ENCODE measurements at places on chromosomes 4 and X.

- no peak for DNase-seq
Observed at GRCh38 chr4:187767687-187768086, 227.9 kb upstream of the ZFP42 start.

GRCh38 chr4:158782551-158783360, 13.9 kb downstream of the FNIP2 start:
- DNase-seq: no peak

- no peak for DNase-seq
Observed at GRCh38 chr4:143961075-143961474, 55.7 kb upstream of the GYPE start.

DNA sequence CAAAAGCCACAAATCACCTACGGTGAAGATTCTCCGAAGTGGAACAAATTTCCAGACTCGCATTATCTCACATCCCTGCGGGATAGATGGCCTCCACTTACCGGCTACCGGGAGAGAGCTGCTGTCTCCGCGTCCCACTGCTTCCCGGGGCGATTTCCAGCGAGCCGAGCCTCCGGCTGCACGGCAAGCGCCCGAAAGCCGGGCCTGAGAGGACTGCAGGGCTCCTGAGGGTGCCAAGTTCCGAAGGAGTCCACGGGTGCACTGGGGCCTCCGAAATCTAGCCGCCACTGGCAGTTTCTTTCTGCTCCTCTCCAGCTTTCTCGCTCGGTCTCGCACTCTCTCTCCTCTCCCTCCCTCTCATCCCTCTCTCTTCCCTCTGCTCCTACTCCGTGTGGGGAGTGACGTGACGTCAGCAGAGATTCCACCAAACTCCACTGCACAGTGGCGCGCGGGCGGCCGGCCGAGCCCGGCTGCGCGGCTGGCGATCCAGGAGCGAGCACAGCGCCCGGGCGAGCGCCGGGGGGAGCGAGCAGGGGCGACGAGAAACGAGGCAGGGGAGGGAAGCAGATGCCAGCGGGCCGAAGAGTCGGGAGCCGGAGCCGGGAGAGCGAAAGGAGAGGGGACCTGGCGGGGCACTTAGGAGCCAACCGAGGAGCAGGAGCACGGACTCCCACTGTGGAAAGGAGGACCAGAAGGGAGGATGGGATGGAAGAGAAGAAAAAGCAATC, 14.0 kb upstream of the PITX2 start:
- DNase-seq: peak; percentile 72

- DNase-seq: no peak
Observed at GRCh38 chrX:72100824-72101351, 30.8 kb downstream of the RTL5 start.

DNA sequence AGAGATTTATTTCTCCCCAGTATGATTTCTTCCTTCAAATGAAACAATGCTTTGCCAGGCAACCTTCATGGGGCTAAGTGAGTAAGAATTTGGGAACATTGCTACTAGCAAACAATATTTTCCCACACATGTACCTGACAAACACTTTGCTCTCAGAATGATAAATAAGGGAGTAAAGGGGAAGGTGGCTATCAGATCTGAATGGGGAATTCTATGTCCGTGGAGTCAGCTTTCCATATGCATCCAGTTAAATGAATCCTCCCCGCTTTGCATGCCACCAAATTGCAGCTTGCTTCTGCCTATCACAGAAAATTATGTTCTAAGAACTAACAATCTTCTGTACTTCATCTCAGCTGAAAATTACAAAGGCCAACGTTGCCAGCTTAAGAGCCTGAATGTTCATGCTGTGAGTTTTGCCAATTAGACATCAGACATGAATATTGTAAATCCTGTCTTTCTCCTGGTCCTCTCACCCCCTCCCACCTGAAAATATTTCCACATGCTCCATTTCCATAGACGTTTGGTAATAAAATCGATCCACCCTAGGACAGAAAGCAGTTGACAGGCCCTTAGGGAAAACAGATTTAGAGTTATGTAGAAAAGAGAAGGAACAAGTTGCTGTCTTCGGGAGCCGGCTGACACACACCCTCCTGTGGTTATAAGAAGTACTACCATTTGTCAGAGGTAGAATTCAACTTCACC, 6.3 kb downstream of the MEPE start:
- peak; percentile 56 for DNase-seq

DNA sequence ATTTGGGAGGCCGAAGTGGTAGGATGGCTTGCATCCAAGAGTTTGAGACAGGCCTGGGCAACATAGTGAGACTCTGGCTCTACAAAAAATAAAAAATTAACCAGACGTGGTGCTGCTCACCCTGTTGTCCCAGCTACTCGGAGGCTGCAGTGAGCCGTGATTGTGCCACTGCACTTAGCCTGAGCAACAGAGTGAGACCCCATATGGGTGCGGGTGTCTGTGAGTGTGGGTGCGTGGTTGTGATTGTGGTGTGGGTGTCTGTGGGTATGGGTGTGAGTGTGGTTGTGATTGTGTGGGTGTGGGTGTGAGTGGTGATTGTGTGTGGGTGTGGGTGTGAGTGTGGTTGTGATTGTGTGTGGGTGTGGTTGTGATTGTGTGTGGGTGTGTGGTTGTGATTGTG, 114.6 kb downstream of the UBE2K start:
- no peak for DNase-seq

DNA sequence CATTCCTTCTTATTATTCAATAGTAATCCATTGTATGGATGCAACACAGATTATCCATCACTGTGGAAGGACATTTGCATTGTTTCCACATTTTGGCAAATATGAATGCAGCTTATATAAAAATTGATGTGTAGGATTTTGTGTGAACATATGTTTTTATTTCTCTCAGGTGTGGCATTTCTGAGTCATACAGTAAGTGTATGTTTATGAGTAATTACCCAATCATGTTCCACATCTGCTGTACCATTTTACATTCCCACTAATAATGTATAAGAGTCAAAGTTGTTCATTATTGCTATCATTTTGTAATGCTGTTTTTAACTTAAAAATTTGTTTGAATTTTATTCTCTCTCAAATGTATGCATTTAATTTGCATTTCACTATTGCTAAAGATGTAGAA, 25.5 kb downstream of the MAGEA4 start:
- DNase-seq: peak; percentile 4

GRCh38 chr4:138263247-138263816, 21.2 kb upstream of the SLC7A11 start:
- DNase-seq: peak; percentile 58

DNA sequence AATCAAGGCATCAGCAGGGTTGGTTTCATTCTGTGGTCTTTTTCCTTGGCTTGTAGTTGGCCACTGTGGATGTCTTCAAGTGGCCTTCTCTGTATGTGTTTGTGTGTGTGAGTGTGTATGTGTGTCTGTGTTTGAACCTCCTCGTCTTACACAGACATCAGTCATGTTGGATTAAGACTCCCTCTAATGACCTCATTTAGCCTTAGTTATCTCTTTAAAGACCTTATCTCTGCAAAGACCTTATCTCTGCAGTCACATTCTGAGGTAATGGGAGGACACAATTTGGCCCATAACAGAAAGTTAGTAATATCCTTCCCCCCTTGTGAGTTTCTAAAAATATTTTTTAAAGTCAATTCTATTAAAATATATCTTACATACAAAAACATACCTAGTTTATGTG, 126.7 kb downstream of the EMCN start:
- no peak for DNase-seq

DNA sequence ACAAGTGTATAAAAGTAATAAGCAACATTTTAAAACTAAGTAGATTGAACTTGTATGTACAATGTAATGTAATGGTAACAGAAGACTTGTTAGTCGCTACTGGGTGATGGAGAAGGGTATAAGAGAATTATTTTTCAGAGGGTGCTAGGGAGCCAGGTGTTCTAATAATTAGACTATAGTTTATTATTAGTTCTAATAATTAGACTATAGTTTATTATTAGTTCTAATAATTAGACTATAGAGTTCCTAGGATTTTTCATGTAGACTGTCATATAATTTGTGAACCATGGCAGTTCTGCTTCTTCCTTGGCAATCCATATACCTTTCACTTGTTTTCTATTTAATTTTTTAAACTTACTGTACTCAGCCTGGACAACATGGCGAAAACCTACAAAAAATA, 117.3 kb upstream of the TSPAN5 start:
- no peak for DNase-seq

GRCh38 chrX:143674926-143675325, 39.0 kb upstream of the SLITRK4 start:
- no peak for DNase-seq

DNA sequence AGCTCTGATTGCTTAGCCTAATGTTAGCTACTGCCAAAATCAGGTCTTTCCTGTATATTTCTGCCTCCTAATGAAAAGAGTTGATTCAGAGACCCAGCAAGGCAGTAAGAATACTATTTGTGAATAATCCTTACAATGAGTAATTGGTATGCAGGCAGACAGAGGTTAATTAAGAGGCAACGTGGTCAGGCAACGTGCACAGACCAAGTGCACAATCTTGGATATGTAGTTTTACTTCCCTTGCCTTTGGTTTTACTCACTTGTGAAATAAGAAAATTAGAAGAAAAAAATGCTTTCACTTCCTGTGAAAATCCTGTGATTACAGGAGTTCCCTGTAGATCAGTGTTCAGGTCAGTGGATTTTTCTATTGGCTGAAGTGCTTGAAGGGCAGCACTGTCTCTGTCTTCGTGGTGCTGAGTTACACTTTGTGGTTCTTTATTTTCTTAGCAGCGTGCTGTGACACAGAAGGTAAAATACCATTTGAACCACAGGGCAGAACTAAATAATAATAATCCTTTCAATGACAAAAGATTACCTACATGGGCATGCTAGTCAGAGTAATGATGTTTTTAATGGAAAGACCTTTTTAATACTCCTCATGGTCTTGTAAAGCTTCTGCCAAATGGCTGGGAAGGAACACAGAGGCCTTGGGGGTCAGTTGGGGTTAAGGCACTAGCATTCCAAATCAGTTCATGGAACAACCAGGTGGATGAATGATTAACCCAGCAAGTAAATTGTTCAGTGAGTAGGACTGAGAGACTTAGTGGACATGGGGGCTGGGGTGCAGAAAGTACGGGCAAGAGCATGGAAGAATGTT, 430.9 kb downstream of the MAPK10 start:
- peak; percentile 60 for DNase-seq

- no peak for DNase-seq
Observed at GRCh38 chrX:38816155-38816554, 14.9 kb downstream of the MID1IP1 start.

- no peak for DNase-seq
Observed at GRCh38 chr4:26199596-26199995, 121.2 kb upstream of the RBPJ start.

DNA sequence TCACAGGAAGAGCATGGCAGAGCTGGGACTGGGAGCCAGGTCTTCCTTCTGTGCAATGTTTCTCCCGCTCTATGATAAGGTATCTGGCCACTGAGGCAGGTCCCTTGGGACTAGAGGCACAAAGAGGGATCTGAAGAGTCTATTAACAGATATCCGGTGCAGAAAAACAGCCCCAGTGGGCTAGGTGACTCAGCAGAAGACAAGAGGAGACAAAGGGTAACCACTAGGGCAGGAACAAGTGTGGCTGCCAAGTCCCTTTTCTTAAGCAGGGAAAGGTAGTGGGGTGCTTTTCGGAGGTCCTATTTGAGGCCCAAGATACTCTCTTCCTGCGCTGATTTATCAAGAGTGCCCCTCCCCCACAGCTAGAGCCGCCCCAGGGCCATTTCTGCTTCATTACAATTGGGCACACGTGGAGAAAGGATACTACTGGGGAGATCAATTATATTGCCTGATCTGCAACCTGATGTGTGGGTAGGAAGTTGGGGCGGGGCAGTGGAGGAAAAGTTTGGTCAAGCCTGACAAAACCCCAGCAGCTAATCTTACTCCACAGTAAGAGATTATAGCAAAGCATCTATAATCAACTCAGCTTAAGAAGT, at the start of gene DGAT2L6:
TSS of gene DGAT2L6 (plus strand) at position 546 of the 596 bp plus-strand sequence. CDS start 100 bp downstream, outside the sequence.
- DNase-seq: peak; percentile 43

- peak; percentile 73 for DNase-seq
Observed at GRCh38 chr4:43337707-43338106, 445.2 kb downstream of the GRXCR1 start.

- no peak for DNase-seq
Observed at GRCh38 chrX:4787971-4788370, 1074.5 kb upstream of the PRKX start.

- no peak for DNase-seq
Observed at GRCh38 chr4:189779281-189779980, 161.2 kb upstream of the FRG1 start.

GRCh38 chr4:147195386-147195785, 249.7 kb upstream of the TTC29 start:
- no peak for DNase-seq

- DNase-seq: peak; percentile 50
Observed at GRCh38 chrX:53056292-53056691, 7.7 kb downstream of the GPR173 start.

DNA sequence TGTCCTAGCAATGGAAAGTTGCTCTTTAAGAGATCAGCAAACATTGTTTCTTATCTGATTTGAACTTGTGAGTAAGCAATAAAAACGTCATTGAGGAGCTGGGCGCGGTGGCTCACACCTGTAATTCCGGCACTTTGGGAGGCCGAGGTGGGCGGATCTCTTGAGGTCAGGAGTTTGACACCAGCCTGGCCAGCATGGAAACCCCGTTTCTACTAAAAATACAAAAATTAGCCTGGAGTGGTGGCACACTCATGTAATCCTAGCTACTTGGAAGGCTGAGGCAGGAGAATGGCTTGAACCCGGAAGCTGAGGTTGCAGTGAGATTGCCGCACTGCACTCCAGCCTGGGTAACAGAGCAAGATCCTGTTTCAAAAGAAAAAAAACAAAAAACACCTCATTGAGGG, 11.2 kb upstream of the PLAC8 start:
- DNase-seq: no peak

- no peak for DNase-seq
Observed at GRCh38 chrX:154121207-154121606, 22.8 kb upstream of the OPN1LW start.

DNA sequence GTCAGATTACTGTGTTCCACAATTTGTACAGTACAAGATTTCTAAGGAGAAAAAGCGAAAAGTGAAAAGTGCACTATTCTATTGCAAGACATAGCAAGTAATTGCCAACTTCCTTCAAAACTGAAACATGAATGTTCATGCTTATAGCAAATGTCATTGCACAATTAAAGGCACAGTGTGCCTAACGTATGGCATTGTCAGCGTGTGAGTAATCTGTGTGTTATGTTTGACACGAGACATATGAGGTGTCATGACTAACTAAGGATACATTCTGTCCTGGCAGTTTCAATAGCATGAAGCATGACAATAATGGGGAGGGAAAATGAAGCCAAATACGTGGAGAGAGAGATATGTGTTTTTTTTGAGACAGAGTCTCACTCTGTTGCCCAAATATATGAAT, 33.6 kb upstream of the TBC1D9 start:
- peak; percentile 44 for DNase-seq

DNA sequence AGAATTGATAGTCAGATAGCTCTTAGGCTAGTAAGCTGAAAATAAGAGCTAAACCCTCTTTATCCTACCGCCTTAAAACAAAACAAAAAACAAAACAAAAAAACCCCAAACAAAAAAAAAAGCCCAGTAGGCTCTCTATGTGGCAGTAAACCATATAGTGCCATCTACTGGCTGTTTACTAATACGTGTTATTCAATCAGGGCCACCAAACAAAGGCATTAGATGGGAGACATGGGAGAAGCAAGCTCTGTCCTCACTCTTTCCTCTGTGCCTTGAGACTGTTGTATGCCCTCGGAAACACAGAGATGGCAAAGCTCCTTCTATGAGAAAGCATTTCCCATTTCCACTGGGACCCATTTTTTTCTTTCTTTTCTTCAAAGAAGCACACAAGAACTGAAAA, 148.8 kb upstream of the MID1 start:
- DNase-seq: peak; percentile 52
